ENCODE measurements at places on chromosomes 12 and 14.

DNA sequence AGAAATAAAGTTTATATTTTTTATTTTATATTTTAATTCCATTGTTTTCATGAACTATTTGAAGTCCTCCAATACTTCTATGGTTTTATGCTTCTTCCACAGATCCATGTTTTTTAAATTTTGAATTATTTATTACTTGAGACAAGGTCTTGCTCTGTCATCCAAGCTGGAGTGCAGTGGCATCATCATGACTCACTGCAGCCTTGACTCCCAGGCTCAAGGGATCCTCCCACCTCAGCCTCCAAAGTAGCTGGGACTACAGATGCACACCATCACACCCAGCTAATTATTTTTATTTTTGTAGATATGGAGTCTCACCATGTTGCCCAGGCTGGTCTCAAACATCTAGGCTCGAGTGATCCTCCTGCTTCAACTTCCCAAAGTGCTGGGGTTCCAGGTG, 28.8 kb upstream of the DLGAP5 start:
- no peak for DNase-seq

DNA sequence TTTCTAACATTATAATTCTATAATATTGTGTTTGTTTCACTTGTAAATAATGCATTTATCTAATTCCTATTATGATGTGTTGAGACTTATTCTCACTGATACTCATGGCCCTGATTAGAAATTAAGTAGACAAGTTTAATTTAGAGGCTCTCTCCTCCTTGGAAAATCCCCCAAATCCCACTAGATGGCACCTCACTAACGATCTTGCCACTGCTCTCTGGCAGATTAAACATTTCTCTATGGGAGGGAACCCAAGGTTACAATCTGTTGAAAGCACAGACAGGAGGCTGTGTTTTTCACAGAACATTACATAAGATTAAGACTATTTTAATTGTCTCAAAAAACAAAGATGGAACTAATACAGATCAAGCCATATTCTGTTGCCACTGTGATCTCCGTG, 318.7 kb downstream of the LRFN5 start:
- DNase-seq = no peak

DNA sequence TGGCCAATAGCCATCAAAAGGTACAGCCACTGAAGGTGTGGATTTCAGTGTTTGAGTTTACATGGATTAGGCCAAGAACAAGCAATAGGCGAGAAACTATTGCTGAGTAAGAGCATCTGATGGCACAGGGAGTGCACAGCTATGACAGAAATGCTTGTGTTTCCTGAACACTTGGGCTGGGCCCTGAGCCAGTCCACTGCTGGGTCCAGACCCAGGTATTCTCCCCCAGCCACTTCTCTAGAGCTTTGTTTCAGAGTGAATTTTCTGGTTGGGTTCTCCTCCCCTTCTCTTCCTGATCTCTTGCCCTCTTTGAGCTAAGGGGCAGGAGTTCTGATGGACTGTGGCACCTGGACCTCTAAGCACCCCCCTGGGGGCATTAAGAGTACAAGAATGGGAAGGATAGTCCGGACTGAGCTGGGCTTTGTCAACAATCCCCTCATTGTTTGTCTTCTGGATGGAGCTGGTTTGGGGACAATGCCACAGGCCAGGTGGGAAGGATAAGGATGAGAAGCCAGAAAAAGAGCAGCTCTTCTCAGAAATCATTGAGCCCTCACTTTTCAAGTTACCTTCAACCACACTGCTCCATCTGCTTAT, 8.3 kb downstream of the HOXC5 start:
- no peak for DNase-seq

DNA sequence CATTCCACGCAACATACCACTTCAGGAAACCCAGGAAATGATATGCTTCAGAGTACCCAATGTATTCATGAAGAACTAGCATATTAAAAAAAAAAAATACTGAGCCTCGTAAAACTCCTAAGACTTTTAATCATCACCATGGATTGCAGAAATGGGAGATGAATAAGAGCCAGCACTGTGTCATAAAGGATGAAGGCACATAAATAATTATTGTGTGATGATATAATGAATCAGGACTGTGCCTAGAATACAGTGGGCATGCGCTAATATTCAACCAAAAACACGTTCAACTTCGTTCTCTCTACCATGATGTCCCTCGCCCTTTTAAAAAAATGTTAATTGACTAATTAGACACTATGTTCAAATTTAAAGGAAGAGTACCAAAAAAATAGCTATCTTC, 68.7 kb downstream of the CIT start:
- no peak for DNase-seq

GRCh38 chr12:82182601-82183190, 175.5 kb downstream of the CCDC59 start:
- no peak for DNase-seq

DNA sequence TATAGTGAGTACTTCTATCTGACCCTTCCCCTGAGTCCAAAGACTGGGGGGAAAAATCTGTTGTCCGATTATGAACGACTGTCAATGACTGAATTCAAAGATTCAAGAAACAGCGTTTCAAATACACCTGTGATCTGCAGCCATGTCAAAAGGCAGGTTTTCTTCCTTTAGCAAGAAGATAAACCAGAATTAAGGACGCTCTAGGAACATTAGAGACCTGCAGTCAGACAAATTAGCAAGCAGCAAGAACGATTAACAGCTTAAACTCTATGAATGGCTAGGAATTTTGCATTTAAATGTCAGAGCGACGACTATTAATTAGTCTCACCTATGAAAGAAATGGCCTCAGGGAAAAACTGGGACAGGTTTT, 2.1 kb downstream of the DUSP6 start:
- no peak for DNase-seq

DNA sequence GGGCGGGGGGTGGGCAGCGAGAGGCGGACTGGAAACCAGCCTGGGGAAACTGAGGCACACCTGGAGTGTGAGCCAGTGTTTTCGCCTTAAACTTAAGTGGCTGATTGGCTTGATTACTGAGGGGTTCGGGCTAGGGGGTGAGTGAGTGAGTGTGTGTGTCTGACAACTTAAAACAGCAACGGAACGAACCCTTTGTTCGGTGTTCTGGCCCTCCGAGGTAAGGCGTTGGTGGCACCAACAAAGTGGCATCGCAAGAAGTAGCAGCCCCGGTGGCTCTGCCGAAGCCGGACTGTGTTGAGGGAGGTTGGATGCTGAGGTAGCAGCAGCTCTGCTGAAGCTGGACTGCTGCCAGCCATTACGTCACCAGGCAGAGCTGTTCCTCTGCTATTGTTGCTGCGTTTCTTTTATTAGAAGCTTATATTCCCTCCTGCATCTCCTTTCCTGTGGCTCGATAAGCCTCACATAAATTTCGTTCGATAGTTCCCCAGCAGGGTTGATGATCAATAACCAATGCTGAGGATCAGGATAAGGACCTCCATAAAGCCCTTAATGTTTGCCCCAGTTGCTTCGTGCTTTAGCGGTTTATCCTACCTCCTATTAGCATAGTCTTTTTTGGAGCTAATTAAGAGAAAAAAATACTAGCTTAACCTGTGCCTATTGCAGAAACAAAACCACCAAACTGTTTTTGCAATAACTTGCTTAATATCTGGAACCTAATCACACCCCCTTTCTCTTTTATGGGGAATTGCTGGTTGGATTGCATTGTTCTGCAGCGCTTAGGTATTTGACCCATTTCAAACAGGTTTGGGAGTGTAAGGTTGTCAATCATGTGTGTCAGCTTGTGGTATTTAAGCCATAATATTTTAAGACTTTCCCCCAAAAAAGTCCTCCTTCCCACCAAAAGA, 1.3 kb downstream of the GPR137C start:
- DNase-seq = peak; percentile 57

DNA sequence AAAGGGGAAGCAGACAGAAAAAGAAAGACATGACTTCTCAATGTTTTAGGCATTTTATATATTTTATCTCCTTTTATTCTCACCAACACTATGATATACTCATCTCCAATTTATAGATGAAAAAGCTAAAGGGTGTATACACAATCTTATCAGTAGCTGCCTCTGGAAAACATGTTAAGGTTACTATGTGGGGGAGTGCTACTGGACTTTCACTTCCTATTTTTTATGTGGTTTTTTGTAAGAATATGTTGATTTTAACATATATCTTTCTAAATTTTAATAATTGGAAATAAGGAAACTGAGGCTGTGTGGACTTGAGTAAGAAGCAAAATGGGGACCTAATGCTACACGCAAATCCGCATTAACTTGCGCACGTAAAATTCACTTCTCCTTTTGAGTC, 99.6 kb upstream of the PDE3A start:
- no peak for DNase-seq

GRCh38 chr14:50320283-50320682, 8.2 kb downstream of the DMAC2L start:
- DNase-seq = no peak

DNA sequence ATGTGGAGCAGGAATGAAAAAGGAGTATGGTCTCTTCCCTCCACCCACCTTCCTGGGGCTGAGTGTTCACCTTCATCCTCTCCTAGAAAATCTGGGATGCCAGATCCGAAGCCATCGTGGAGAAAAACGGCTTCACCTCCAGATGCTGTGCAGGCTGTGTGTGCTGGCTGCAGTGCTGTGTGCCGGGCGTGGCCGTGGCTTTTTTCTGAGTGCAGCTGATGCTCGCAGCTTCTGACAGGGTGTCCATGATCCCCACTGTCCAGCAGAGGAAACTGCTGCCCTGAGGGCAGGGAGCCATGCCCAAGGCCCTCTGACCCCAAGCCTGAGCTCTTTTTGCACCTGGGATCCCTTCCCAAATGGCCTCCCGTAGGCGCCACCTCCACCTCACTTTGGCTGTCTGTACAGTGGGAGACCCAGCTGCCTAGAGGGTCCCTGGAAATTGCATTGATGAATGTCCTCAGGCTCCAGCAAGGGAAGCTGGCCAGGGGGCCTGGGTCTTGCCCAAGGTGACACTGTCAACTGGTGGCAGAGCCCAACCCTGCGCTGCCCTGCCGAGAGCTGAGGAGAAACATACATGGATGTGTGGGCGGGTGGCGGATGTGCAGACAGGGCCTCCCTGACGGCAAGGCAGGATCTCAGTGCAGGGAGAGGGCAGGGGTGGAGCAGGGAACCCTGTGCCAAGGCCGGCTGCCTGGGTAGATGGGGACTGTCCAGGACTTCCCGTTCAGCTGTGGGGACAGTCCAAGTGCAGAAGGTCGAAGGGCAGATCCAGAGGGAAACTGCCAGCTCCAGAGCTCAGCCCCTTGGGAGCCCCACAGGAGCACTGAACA, 53.3 kb downstream of the BEGAIN start:
- DNase-seq = no peak

- DNase-seq = no peak
Measured at GRCh38 chr12:96233939-96234461, 39.8 kb downstream of the ELK3 start.

- no peak for DNase-seq
Measured at GRCh38 chr12:88725592-88726143, 145.4 kb upstream of the KITLG start.

DNA sequence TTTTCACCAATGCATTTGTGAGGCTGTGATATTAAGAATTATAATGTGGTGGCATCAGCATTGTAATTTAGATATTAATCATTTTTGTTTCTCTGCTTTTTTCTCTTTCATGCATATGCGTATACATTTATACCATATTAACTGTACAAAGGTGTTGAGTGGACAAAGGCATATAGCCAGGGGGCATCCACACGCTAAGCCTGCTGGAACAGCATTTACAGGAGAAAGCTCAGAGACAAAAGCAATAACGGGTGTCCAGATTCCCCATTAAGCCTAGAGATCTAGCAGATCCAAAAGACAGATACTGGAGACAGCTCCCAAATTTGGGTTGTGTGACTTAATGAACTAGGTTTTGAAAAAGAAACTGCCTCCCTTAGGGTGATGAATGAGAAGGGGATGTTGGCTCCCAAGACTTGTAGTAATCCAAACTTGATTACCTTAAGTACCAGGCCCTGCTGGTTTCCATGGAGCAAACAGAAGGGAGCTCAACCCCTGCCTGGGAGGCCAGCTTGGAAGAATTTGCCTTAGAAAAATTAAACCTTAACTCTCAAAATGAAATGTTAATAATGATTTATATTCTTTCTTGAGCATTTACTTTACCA, 181.9 kb downstream of the SLC6A15 start:
- no peak for DNase-seq

GRCh38 chr12:91978143-91978542, 167.5 kb downstream of the BTG1 start:
- DNase-seq = no peak

GRCh38 chr14:61805451-61805850, 43.2 kb downstream of the SNAPC1 start:
- DNase-seq = no peak

DNA sequence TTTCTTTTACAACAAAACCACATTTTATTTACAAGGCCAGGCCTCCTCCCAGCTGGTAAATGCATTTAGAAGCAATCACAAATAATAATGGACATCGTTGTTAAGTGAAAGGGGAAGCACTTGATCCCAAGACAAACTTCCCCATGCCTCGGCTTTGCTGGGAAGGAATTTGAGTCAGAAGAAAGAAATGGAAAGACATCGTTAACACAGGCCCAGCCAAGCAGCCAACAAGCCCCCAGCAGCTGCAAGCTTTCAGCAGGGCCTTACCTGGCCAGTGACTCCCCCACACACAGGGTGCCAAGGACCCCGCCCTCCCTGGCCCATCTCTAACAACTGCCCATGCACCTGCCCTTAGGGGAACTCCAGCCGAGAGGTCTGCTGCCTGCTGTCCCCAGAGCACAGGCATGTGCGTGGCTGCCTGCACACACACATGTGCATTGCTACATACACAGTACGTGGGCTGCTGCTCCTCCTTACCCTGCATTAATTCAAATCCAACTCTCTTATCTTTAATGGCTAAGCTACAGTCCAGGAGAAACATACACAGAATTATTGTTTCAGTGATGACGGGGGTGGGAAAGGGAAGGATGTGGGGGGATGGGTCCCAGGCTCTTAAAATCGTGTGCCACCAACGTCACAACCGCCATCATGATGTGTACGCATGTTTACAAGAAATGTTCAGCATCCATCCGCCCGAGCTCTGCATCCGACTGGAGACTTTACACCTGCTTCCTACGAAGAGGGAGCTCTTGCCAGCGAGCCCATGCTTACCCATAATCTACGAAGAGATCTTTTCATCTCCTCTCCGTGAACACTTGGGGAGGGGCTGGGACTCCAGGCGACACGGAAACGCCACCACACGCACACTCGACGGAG, 9.8 kb downstream of the BCL11B start:
- DNase-seq = peak; percentile 85

DNA sequence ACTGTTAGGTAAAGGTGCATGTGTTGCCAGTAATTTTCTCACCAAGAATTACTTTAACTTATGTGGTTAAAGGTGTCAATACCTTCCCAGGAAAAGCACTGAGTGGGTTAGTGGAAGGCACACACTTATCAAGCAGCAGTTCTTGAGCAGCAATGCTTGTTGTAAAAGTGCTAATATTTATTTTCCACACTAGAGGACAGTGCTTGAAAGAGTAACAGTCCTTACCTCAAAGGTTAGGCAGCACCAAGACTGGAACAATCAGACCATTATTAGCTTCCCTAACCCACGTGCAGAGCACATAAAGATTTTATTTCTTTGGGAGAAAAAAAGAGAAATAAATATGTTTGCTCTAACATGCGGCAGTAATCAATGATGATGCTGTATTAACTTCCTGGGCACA, 48.8 kb upstream of the KRR1 start:
- DNase-seq = no peak
